ENCODE measurements at places on chromosomes 13 and 19.

DNA sequence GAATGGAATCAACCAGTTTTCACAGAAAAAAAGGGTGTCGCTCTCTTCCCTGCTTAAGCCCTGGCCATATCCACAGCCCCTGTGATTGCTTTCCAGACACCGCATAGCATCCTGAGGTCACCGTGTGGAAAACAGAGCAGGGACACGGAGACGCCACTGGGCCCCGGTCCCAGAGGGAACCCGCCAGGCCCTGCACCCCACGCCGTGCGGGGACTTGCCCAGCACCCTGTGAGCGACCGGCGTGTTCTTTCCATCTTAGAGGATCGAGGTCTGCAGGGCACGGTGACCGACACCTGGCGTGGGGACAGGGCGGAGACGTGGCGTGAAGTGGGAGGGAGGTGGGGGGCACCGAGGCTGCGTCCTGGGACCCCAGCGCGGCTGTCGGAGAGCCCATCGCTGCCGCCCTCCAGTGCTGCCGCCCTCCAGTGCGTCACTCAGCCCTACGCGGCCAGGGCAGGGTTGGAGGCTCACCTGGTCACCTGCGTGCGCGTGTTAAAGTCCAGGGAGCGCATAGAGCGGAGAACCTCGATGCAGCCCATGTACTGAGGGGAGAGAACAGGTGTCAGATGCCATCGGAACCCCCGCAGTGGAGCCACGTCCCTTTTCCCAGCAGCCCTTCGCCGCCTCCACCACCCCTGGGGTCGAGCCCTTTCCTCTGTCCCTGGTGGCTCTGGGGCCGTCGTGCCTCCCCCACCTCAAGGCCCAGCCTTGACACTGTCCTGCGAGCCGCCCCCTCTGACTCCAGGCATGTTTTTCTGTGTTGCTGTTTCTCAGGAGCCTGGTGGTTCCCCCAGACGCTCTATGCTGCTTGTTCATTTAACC lies 20.2 kb downstream of the SHC2 start:
- no peak for DNase-seq

DNA sequence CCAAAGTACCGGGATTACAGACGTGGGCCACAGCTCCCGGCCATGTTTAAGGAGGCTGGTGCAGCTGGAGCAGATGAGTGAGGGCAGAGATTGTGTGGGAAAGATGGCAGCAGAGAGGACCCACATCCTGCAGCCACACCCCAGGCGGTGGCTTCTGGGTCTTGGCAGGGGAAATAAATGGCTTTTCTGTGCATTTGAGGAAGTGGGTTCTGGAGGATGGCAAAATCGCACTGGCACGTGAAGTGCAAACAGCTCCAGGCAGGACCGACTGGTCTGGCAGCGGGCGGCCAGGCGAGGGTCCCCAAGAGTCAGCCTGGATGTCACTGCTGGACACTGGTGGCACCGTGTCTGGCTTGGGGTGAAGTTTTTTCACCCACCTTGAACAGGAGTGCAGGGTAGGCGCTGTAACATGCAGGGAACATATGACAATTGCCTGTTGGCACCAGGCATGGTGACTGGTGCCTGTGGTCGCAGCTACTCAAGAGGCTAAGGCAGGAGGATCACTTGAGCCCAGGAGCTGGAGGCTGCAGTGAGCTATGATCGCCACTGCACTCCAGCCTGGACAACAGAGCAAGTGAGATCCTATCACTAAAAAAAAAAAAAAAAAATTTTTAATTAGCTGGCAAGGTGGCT lies 8.4 kb downstream of the B3GNT3 start:
- no peak for DNase-seq

DNA sequence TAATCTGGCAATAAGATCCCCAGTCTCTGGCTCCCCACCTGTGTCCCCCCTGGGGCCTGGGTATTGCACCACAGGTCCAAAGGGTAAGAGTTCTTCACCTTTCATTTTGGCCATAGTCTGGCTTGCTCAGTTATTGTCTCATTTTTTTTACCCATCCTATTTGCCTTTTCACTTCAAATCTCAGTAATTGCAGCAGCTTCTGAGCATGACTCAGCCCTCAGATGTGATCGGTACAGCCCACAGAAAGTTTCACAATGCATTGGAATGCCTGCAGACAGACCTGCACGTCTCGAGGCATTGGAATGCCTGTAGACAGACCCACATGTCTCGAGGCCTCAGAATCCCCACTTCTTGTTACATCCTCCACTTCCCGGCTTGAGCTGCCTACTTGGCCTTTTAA lies 173.6 kb downstream of the NUFIP1 start:
- peak; percentile 90 for DNase-seq

DNA sequence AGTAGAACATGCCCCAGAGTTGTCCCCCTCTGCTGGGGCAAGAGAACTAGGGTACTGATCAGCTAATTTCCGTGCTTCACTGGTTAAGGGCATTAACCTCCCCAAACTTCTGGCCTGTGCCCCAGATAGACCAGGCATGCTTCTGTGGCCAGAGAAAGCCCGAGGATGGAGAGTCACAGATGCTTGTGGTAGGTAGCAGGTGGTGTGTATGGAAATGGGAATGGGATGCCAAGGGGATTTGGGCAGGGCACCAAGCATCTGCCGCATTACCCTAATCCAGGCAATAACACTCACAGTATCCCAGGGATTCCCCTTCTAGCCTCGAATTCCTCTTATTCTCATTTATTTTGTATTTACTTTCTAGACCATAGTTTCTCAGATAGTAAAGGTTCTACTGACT lies 124.8 kb upstream of the KLF12 start:
- no peak for DNase-seq

GRCh38 chr13:113329656-113330312 lies 32.7 kb downstream of the LAMP1 start:
- peak; percentile 55 for DNase-seq

GRCh38 chr19:51259348-51260245 lies 8.7 kb downstream of the SIGLECL1 start:
- peak; percentile 47 for DNase-seq

DNA sequence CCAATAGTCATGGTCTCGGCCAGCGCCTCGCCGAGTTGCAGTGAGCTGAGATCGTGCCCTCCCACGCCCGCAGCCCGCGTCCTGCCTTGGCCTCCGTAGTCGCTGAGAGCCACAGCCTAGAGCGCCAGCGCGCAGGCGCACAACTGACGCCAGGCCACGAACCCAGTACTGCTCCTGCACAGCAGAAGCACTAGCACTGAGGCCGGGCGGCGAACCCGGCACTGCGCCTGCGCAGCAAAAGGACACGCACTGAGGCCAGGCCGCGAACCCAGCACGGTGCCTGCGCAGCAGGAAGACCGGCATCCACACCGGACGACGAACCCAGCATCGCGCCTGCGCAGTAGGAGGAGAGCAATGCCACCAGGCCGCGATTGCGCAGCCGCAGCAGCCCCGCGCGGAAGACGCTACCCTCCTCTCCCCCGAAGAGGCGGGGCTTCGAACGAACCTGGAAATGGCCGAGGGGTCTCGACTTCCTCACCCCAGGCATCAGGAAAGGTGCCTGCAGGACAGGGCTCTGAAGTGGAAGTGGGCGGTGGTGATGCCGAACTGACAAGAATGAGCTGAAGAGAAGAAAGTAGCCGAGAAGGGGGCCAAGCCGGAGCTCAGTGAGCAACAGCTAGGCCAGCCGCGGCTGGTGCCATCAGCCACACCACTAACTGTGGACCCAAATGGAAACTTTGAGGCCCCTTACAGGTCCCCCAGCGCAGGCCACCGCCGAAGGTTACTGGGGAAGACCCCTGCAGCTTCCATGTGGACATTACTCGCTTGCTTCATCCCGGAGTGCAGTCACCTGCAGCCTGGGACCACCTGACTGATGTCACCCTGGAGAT lies 7.5 kb downstream of the F10 start:
- DNase-seq = peak; percentile 93

GRCh38 chr13:94494026-94494425 lies 14.5 kb upstream of the DCT start:
- no peak for DNase-seq

GRCh38 chr13:114034481-114034891 lies 60.6 kb upstream of the C13orf46 start:
- no peak for DNase-seq

GRCh38 chr13:80783926-80784565 lies 443.1 kb upstream of the SPRY2 start:
- DNase-seq = no peak

DNA sequence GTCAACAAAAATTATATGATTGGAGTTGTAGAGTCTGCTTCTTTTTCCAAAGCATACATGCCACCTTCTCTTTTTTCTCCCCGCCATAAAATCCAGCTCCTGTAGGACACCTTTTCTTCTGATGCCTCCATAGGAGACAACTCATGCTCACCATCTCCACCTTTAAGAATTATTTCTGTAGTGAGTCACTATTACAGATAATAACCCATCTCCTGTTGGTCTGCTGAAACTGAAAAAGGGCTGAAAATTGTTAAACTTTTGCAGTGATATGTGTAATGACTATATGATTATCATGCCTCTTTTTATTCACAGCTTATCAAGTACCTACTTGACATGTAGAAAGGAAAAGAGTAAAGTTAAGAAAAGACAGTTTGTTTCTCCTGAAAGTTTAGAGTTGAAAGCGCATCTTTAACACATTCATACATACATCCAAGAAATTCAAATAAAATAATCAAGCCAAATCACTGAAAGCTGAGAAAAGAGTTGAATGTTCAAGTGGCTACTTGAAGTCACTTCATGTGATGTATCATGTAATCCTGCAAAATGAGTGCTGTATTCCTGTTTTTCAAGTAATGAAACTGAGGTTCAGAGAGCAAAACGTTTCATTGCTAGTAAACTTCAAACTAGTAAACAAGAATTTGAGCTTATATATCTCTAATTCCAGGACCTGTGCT lies 35.5 kb upstream of the LPAR6 start:
- no peak for DNase-seq

- DNase-seq = no peak
Measured at GRCh38 chr13:30874561-30874960, 31.5 kb upstream of the MEDAG start.

DNA sequence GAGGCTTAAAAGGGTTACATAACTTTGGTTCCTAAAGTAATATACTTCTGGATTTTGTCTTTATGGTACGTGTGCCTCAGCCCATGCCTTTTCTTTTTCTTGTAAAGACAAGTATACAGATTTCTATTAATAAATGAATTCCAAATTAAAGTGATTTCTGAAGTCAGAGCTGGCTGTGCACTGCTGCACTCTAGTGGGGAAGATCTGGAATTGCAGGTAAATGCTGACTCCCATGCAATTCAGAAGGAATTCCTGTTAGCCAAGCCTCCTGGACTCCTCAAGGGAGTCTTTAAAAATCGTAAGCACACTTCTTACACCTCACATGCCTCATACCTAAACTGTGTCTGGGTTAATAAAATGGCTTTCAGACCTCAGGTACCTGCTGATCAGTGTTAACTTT lies 118.4 kb upstream of the SLC7A1 start:
- DNase-seq = no peak

- no peak for DNase-seq
Measured at GRCh38 chr13:28251466-28251865, 113.1 kb downstream of the PAN3 start.

- peak; percentile 95 for DNase-seq
Measured at GRCh38 chr19:45125975-45126493, 33.1 kb downstream of the PPP1R37 start.

GRCh38 chr19:55172741-55173140 lies 6.3 kb upstream of the DNAAF3 start:
- peak; percentile 98 for DNase-seq

GRCh38 chr19:6712692-6713670 lies 7.5 kb downstream of the C3 start:
- DNase-seq = peak; percentile 70

- DNase-seq = peak; percentile 100
Measured at GRCh38 chr19:2427429-2428320, at the start of gene TIMM13. TSS of gene TIMM13 (minus strand) at chr19:2427586. CDS start at chr19:2427533, 53 bp downstream.

DNA sequence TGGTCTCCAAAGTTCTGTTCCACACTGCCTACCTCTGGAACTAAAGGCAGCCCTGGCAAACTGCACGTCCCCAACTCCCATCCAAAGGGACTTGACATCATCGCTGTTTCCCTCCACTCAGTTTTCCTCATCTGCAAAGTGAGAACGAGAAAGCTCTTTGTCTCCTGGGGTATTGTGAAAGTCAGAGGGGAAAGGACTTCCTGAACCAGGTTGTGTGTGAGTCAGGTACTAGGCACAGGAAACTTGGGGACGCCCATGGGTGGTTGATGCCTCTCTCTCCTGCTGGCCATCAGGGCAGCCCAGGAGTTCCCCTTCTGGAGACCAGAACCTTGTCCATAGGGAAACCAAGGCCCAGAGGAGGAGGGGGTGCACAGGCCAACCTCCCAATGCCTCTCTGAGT lies 4.7 kb downstream of the CRLF1 start:
- DNase-seq = peak; percentile 85

DNA sequence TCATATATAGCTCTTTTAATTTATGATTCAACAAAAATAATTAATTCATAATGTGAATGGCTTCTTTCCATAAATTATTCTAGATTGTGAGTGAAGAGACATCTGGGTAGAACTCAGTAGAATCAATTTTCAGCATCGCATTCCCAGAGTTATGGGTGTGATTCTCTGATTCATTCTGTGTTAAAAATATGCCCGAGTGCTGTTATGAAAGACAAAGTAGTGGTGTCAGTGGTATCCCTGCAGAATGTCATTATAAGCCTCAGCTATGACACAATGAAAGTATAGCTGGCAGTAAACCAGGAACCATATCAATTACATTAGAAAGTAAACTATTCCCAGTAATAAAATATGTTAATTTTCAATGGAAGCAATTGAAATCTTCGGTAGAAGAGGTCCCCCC lies 480.5 kb upstream of the SLITRK1 start:
- no peak for DNase-seq

GRCh38 chr13:73989244-73989843 lies 144.9 kb downstream of the KLF12 start:
- no peak for DNase-seq

GRCh38 chr13:72293206-72293605 lies 426.2 kb upstream of the DACH1 start:
- DNase-seq = no peak

GRCh38 chr19:35059799-35060091 lies 18.2 kb downstream of the HPN start:
- no peak for DNase-seq

- DNase-seq = no peak
Measured at GRCh38 chr19:51704626-51705025, 11.5 kb downstream of the SPACA6 start.

- DNase-seq = no peak
Measured at GRCh38 chr13:45748941-45749759, 47.0 kb downstream of the CBY2 start.

DNA sequence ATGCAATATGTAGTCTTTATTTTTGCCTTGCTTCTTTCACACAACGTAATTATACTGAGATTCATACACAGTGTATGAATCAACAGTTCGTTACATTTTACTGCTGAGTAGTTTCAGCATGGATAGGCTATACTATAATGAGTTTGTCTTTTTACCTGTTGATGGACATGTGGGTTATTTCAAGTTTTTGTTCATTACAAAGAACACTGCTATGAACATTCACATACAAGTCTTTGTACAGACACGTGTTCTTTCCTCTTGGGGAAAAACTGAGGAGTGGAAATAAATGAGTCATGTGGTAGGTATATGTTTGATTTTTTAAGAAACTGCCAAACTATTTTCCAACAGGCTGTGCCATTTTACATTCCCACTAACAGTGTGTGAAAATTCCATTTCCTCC lies 35.1 kb downstream of the ENOX1 start:
- DNase-seq = no peak
